GM23248 (cell line): ENCODE measurements at places on chromosomes 4 and X. TPM values are rescaled to one million over a fixed set of nuclear protein-coding genes. Genes with fewer than 3 reads are reported as not detected.
A peak's percentile ranks its signal among the peaks of the same experiment; 100 is the strongest.

DNA sequence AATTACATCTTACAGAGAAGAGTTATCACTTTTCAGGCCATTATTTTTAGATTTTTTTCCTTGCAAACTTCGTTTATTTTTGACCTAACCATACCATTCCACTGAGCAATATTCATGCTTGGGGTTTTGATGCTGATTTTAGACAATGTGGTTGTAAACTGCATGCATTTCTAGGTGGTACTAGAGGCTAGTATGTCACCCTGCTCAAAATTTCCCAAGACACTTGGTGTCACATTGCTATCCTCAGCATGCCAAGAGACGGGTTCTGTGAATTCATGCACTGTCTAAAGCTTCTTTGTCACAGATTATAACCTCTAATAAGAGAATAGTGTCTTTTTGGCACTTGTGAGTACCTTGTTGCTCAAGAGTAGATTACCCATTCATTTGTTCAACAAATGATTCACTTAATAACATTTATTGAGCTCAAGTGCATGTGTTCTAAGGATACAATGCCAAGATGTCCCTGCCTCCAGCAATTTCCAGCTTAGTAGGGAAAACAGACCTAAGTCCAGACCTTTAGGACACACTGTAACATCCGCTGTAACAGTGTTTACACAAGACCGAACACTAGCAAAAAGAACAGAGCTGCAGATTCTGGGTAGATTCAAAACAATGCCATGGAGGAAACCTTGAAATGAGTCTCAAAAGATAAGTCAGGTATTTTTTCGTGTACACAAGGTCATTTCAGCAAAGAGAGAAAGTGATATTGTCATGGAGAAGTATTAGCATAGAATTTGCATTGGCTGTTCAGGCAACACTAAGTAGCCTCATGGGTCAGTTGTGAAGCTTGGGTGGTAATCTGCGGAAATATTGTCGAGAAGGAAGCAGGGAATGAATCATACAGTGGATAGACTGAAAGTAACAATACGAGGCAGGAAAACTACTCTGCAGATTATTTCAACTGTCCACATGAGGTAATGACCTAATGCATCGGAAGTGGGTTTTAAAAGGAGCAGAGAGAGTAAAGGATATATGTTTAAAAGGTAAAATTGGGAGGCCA is 515.1 kb upstream of the ZFP42 start:
- peak; percentile 17 for DNase-seq

- DNase-seq = no peak
Measured at GRCh38 chr4:40262077-40262528, 65.3 kb downstream of the RHOH start.

DNA sequence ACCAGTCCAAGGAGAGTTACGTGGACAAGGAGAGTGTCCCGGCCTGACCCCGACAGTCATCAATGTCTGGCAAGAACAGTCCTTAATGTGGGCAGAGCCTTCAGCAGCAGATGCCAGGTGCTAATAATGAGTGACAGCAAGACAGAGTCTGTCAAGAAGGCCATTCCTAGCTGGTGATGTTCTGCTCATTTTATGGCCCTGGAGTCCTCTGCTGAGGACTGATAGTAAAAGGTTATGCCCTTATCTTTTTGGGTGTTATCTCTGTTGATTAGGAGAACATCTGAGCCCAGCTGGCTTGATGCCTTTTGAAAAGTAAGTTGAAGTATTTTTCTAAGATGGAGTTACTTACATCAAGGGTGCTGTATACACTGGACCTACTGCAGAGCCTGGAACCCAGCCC is 67.3 kb downstream of the SLC34A2 start:
- DNase-seq = no peak

GRCh38 chrX:19358521-19358920 is 14.8 kb downstream of the PDHA1 start:
- DNase-seq = no peak

GRCh38 chr4:58776627-58777026 is 1666.4 kb upstream of the IGFBP7 start:
- DNase-seq = no peak

- no peak for DNase-seq
Measured at GRCh38 chr4:52604215-52604614, 54.9 kb downstream of the USP46 start.

DNA sequence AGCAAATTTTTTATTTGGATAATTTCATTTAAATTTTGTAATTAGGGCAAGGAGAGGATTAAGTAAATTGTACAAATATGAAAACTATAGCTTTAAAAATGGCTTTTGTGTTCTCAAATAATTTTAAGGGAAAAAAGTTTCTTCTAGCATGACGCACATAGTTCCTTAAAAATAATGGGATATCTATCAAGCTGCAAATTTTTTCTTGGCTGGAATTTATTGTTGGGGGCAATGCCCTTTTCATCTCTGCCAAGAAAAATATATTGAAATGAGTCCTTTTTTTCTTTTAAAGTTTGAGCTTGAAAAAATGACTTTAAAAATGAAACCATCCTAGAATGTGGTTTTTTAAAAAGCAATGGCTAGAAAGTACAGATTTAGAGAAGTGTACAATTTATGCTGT is 154.4 kb upstream of the UGT8 start:
- no peak for DNase-seq

- peak; percentile 53 for DNase-seq
Measured at GRCh38 chrX:118974908-118975671, 672 bp downstream of the LONRF3 start.

DNA sequence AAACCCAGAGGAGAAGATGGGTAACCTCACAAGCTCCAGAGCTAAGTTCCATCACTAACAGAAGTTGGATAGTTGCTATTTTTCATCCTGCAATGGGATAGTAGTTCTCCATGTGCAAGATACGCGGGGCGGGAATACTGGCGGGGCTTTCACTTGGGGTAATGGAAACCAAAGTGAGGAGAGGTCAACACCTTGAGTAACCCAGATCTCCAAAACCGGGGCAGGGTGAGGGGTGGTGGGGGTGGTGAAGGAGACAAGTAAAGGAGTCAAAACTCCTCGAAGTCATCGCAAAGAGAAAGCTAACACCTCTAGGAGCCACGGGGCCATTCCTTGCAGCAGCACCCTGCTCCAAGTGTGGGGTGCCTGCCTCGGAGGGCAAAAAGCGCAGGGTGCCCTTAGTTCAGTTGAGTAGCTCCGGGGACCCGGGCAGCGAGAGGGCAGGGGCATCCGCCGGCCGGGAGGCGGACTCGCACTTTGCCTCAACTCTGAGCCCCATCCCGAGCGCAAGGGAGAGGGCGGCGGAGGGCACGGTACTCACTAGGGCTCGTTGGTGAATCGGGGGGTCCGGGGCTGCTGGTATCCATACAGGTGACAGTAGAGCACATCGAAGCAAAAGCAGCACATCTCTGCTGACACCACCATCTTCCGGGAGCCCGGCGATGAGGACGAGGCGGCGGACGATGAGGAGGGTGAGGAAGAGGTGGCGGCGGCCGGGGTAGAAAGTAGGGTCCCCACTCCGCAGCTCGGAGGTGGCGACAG is 645 bp downstream of the AMMECR1 start:
- peak; percentile 43 for DNase-seq

DNA sequence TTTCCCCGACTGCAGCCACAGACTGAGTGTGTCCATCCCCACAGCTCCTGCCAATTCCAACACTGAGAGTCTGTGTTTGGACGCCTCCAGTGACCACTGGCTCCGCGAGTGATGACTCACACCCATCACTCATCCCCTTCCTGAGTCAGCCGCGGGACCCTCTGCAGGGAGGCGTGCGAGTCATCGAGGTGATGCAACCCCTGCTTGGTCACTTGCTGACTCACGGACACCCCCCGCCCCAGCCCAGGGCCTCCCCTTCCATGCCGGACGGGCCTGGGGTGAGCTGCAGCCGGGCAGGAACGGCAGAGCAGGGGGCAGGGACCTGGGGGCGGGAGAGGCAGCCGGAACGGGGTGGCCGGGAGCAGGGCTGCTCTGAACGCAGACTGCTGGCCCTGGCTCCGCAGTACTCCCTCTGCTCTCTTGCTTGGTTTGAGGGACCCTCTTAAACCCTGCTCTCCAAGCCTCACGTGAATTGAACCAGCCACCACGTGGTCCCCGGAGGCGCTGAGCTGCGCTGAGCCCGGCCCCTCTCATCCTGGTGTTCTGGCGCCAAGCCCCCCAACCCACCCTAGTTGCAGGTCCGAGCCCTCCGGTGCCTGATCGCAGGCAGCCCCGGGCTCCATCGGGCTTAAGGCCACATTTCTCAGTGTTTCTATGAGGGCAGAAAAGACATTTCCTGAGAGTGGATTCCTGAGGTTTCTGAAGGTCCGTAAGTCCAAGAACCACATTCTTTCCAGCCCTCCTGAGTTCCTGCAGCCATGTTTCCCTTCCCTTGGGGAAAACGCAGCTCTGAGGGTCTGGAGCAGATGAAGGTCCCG is 32.4 kb downstream of the FGFRL1 start:
- DNase-seq = peak; percentile 100

DNA sequence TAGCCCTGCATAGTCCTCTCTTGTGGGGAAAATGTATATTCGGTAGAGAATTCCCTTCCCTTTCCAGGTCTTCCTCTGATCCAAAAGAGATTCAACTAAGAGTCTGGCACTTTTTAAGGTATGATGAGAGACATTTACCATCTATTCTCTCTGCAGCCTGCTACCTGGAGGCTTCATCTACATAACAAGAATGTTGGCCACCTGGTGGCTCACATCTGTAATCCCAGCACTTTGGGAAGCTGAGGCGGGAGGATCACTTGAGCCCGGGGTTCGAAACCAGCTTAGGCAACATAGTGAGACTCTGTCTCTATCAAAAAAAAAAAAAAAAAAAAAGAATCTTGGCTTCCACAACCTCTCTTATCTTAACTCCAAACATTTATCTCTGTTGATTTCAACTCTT is 40.4 kb upstream of the NOCT start:
- no peak for DNase-seq

- DNase-seq = peak; percentile 20
Measured at GRCh38 chr4:100843910-100844309, 326.1 kb upstream of the EMCN start.

GRCh38 chr4:100935090-100935489 is 412.2 kb downstream of the PPP3CA start:
- peak; percentile 19 for DNase-seq

DNA sequence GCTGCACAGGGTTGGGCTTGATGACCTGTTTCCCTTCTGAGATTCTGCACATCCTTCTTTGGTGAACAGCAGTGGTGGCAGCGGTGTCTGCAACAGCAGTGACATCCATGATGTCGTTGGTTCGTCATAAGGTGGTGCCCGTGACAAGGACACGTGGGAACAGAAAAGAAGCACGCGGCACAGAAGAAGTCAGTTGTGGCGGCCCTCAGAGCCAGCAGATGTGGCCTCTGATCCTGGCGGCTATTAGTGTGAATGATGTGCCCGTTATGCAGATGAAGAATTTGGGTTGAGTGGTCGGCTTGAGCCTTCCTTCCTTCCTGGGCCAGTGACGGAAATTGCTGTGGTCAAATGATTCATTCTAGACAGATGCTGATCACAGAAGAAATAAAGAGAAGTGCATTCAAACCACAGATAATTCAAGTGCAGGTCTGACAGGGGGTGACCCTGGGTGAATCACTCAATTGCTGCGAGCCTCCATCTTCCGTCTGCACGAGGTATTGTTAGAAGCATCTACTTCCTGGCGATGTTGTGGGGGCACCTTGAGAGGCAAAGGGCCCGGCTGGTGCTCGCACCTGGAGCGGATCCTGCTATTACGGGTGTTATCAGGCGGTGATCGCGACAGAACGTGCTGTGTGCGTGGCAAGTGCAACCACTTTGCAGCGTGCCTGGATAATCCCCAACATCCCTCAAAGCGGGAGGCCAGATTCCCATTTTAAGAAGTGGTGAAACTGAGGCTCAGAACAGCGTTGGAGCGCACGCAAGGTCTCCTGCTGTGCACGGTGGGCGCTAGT is 215.2 kb upstream of the PSAPL1 start:
- DNase-seq = peak; percentile 84

GRCh38 chrX:71103110-71103983 is 3.2 kb downstream of the CXorf65 start:
- peak; percentile 14 for DNase-seq

GRCh38 chr4:122758033-122758432 is 25.5 kb downstream of the BBS12 start:
- DNase-seq = peak; percentile 69

DNA sequence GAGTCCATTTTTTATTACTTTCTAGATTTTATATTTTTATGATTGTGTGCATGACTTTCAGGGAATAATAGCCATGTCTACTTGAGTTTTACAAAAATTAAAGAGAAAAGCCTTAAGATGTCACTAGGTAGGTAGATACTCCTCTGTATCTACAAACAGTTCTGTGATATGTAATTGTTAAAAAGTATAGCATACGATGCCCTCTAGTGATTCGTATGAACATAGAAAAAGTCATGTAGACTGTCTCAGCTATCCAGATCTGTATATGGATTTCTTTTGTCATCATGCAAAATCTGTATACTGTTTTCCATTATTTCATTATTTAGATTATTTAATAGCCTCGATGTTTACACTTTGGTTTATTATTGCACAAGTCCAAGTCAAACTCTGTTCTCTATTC is 856.6 kb downstream of the CENPC start:
- peak; percentile 1 for DNase-seq

GRCh38 chrX:110853610-110854009 is 58.0 kb upstream of the CHRDL1 start:
- DNase-seq = peak; percentile 53

GRCh38 chr4:54904953-54905352 is 220.4 kb downstream of the KDR start:
- no peak for DNase-seq

- DNase-seq = peak; percentile 69
Measured at GRCh38 chr4:143025081-143025704, 159.5 kb upstream of the USP38 start.

GRCh38 chr4:114040319-114041116 is 61.1 kb upstream of the ARSJ start:
- DNase-seq = peak; percentile 6

GRCh38 chr4:22876270-22876669 is 183.5 kb downstream of the GBA3 start:
- DNase-seq = no peak

GRCh38 chr4:65669111-65670019 is 924 bp downstream of the EPHA5 start:
- DNase-seq = peak; percentile 11

GRCh38 chr4:92864096-92864495 is 560.3 kb downstream of the GRID2 start:
- DNase-seq = no peak

GRCh38 chrX:39311646-39312045 is 510.4 kb downstream of the MID1IP1 start:
- no peak for DNase-seq

GRCh38 chrX:109463784-109464183 is 18.1 kb downstream of the GUCY2F start:
- no peak for DNase-seq

DNA sequence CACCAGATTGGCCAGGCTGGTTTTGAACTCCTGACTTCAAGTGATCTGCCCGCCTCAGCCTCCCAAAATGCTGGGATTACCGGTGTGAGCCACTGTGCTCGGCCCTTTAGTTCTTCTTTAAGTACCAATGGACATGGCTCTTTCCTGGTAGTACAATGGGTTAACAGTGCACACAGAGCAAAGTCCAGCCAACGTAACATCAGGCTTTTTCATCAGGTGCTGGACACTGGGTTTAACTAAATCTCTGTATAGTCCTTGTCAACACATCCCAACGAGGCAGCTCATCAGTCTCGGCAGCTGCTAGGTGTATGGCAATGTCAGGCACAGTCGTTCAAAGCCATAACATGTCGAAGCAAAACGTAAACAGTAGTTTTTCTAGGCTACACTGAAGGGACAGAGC is 93.8 kb downstream of the HDAC8 start:
- no peak for DNase-seq

The TLL1 gene
- not detected in 2 replicates for polyA plus RNA-seq

The MBTPS2 gene
- 24.0 and 25.5 TPM in 2 replicates for polyA plus RNA-seq

The EREG gene
- polyA plus RNA-seq = 1.6 and 1.8 TPM in 2 replicates

The ANAPC10 gene
- polyA plus RNA-seq = 28.7 and 31.7 TPM in 2 replicates

The ZNF732 gene
- 0.11 TPM in 1 of 2 replicates, not detected in the other for polyA plus RNA-seq

The AFM gene
- not detected in 2 replicates for polyA plus RNA-seq

The DRD5 gene
- polyA plus RNA-seq = not detected in 2 replicates

The SSX4 gene
- not detected in 2 replicates for polyA plus RNA-seq
